Stimulated activated CD4-positive, alpha-beta T cell treated with anti-CD3 and anti-CD28 coated beads, TNF-alpha, amount 100 ng/mL, for 24 hours (primary cell): ENCODE measurements at places on chromosomes 12 and 14.

DNA sequence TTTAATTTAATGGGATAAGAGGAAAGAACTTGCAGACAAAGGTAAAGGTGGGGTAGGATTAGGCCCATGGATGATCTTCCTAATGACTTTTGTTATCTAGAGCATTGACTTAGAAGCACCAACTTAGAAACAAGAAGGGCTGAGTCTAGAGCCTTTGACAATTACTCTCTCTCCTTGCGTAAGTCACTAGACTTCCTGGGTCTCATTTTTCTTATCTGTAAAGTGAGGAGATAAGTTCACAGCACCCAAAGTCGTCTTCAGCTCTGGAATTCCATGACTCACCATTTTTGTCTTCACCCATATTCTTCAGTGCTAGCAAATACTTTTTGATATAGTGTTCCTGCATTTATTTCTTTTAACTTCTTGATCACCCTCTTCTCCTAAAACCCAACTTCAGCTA lies 75.7 kb downstream of the SSPN start:
- DNase-seq: no peak

DNA sequence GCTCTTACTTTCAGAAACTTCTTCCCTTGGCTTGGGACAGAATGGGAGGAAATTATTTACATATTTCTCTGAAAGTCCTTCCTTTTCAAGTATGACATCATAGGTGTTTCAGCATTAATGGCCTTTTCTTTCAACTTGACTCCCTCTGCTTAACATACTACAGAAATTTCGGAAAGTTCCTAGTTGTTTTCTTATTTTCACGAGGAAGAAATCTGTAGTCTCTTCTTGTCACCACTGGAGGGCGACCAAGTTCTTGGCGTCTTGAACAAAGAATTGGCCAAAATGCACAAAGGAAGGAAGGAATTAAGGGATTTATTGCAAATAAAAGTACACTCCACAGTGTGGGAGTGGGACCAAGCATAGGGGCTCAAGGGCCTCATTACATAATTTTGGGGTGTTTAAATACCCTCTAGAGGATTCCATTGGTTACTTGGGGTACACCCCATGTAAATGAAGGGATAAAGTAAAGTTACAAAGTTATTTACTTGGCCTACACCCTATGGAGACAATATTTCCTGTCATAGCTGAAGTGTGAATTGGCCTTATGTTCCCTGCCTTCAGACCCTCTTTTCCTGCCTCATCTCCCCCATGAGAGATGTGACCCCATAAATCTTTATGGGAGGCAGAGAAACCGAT lies 70.4 kb downstream of the RPL10L start:
- DNase-seq: no peak

DNA sequence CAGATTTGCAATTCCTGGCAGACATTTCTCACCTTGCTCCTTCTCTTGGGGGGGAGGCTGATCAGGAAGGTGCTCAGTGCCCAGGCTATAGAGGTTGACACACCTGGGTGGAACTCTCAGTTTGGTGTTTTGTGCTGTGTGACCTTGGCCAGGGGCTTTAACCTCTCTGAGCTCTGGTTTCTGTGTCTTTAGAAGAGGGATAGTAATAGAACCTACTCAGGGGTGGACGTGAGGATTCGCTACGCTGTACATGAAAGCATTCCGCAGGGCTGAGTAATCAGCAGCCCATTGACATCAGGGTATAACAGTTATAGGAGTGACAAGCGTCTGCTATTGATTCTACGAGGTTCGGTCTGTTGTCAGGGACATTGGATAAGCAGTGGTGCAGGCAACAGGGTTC lies 98.1 kb downstream of the PHETA1 start:
- no peak for DNase-seq

DNA sequence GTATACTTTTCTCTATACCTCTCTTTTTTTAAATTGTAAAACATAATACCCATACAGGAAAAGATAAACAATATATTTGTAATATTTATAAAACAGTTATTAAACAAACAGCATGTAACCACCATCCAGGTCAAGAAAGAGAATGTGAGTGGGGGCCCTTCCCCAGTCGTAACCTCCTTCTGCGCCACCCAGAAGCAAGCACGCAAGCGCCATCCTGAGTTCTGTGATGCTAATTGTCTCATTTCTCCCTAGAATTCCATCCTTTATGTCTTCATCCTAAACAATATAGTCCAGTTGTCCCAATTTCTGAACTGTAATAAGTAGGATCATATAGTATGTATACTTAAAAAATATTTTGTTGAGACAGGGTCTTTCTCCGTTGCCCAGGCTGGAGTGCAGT lies 129.5 kb downstream of the EXOC5 start:
- no peak for DNase-seq

DNA sequence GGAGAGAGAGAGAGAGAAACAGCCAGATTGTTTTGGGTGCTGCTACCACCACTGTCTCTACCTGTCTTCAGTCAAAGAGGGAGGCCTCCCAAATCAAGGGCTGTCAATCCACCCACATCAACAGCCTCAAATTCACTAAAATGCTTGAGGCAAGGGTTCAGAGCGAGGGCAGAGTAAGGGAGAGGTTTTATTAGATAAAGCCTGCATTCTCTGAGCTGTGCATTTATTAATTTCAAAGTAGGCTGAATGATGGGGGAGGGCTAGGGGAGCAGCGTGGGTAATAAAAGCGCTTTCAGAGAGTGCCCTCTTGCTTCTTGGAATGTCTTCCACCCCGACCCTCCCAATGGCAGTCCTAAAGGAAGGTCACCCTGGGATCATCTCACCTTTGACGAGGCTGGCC lies 636.5 kb upstream of the TBX3 start:
- DNase-seq: no peak

DNA sequence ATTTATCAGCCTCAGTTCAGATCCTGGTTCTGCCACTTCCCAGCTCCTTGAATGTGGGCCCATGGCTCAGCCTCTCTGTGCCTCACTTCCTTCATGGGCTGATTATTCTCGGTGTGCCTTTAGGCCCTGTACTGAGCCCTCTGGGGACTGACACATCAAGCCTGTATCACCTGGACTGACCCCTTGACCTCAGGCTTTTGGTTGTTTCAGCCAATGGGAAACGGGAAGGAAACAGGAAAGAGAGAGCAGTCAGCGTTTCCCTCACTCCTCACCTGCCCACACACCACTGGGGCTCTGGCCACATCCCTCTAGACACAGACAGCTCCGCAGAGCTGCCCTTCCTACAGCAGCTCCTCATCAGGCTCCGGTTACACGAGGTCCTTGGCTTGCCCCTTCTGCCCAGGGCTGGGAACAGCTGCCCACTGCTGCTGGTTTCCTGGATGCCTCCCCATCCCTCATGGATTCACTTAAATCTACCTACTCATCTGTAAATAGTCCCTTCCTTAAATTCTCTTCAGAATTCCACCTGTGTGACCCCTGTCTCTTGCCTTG lies 37.0 kb upstream of the ITPR2 start:
- no peak for DNase-seq
